ENCODE measurements at places on chromosomes 7 and 10.

- DNase-seq = no peak
Measured at GRCh38 chr7:81416659-81417058, 353.2 kb downstream of the HGF start.

DNA sequence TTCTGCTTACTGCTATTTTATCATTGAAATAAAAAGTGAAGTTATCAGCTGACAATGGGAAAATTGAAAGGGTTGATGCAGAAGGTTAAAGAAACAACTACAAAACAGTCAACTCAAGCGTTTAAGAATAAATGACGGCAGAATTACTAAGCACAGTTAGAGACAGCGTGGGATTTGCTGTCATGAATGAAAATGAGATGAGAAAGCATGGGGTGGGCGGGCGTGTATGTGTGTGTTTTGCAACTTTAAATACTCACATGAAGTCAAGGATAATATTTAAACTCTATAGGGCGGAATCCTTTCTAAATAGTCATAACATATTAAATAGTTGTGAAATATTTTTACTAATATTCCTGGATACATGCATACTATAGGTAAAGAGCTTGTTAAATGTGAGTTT lies 450.8 kb downstream of the ETV1 start:
- no peak for DNase-seq

DNA sequence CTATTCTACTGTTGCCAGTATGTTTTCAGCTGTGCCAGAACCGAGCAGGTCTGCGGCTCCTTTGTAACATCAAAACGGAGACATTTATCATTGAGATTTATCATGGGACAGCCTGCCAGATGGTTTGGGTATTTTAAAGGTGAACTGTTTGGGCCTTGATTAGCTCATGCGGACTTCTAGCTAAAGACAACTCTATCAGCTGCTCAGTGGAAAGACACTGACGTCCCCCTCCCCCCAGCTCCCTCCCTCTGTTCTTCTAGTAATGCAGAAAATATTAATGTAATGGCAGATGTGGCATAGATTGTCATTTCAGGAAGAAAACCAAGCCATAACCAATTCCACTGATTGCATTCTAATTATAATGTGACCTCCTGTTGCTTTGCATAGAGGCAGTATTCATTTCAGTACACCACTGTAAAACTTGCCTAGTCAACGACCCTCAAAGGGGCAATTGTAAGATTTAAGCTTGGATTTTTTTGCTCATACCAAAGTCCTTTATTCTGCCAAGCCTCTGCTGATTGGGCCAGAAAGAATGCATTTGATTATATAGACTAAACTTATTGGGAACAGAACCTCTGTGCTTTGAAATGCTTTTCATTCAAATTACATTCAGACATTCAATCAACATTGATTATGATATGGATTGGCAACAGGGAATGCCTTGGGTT lies 966.8 kb downstream of the LRMDA start:
- no peak for DNase-seq

GRCh38 chr10:77806511-77807157 lies 119.9 kb downstream of the DLG5 start:
- DNase-seq = no peak

DNA sequence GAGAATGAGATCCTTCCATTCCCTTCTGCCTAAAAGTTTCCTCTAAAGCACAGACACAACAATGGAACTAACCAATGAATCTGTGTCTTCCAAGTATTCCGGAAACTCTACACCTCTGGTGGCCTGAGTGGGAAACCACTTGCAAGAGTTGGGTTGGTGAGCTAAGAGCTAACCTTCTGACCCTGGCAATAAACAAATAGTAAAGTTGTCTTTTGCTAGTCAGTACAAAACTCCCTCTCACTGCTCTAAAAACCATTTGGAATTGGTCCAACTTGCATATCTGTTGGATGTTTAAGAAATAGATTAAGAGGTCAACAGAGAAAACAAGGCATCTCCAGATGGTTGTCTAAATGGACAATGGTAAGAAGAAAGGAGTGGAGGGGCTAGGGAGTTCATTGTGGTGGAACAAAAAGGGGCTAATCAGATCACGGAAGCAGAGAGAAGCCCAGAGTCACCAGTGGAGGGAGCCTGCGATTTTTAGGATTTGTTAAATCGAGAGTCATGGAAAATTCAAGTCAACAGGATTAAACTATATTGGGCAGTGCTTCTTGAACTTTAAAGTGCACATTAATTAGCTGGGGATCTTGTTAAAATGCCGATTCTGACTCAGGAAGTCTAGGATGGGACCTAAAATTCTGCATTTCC lies 192.3 kb downstream of the EVX1 start:
- DNase-seq = no peak

DNA sequence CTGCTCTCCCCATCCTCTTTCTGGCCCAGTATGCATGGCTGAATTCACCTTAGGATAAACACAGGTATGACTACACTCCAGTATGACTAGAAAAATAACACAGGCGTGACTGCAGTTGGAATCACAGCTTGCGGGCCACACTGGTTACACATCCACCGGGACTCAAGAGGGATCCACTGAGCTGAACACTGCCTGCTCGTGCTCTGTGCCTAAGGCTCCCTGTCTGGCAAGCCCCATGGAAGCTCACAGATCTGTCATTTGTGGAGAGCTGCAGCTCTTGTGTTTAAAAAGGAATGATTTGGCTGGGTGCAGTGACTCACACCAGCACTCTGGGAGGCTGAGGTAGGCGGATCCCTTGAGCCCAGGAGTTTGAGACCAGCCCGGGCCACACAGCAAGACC lies 26.8 kb downstream of the VOPP1 start:
- DNase-seq = no peak

GRCh38 chr7:40700653-40701421 lies 566.0 kb downstream of the SUGCT start:
- no peak for DNase-seq

DNA sequence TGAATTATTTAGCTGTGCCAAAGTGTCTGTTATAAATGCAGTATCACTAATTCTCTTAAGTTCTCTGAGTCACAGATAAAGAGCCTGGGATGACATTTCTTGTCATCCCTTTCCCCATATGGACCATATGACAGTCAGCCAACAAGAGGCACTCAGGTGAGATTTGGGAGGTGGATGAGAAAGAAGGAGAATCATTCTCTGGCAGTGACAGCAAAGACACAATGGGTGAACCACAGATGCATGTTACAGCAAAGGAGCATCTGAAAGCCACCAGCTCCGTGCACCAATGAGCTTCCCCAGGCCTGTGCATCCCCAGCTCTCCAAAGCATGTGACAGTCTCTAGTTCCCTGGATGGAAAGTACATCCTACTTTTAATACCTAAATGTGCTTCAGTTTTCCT lies 10.8 kb downstream of the GIMAP6 start:
- no peak for DNase-seq

DNA sequence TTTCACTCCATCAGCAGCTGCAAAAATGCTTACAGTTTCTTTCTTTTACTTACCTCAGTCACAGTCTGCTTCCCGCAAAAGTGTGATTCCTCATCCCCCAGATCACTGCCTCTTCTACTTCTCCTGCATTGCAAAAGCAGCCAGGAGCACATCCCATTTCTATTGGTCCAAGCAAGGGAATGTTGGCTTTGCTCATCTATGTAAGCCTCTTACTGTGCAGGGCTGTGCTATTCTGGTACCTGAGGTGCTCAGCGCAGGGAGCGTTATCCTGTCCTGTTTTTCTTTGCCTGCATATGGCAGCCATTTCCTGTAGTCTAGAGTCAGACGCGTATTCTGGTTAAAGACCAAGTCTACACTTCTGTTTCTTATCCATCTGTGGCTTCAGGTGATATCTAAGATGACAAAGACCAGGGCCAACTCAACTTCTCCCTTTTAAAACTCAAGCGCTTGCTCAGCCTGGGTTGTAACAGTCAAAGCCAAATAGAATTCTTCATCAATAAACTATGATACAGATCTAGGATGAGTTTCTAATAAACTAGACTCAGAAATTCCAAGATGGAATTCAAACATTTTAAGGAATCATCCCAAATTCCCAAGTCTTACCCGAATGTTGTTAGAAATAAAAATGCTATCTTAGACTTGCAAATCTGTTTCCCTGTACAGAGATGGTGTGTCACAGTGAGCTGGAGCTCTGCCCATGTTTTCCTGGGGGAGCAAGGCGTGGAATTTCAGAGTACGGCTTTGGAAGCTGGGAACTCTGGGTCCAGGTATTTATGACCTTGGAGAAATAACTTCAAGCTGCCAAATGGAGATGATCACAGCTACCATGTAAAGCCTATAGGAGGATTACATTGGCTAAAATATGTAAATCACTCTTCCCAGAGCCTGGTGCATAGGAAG lies 6.1 kb upstream of the RBM17 start:
- DNase-seq = no peak

- DNase-seq = no peak
Measured at GRCh38 chr7:71905821-71906220, 506.3 kb downstream of the CALN1 start.

DNA sequence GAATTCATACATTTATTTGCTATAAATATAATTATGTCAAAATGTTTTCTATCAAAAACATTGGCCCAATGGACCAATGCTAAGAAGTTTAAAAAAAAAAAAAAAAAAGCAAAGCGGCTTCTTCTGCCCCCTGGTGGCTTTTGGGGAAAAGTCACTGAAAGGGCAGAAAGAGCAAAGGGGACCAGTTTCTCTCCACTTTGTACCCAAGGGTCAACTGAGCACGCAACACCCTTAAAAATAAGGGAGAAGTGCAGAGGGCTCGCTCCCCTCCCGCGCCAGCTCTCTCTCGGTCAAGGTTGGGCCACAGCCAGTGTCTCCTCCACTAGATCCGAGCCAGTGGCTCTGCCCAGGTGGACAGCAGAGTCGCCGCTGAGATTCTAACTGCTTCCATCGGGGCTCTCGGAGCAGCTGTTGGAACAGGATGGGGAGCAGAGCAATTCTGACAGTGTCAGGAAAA lies 136.4 kb upstream of the FGFR2 start:
- no peak for DNase-seq

DNA sequence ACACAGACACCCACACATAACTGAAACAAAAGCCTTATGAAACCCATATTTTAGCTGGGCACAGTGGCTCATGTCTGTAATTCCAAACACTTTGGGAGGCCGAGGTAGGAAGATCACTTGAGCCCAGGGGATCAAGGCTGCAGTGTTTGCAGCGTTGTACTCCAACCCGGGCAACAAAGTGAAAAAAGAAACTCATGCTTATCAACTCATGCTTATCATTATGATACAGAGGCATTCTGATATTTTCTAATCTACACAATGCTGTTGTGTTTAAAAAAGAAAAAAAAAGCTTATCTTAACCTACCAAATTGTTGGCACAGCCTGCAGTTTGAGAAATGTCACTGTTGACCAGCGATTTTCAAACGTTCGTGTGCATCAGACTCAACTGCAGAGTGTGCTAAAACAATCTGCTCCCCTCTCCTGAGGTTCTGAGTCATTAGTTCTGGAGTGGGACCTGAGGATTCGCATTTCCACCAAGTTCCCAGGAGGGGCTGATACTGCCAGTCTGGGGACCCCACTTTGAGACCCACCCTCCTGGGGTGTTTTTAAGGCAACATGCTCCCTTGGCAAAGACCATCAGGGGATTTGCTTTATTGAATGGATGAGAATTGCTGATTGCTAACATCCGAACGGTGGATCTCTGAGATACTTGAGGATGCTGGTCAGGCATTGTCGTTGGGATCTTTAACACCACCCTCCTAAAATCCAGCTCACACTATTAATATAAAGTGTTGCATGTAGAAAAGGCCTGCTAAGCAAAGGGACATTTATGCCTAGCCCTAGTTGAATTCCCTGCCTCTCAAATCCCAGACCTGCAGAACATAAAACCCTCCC lies 16.2 kb downstream of the CHST3 start:
- no peak for DNase-seq

- DNase-seq = no peak
Measured at GRCh38 chr7:107486041-107486440, 16.2 kb downstream of the GPR22 start.

DNA sequence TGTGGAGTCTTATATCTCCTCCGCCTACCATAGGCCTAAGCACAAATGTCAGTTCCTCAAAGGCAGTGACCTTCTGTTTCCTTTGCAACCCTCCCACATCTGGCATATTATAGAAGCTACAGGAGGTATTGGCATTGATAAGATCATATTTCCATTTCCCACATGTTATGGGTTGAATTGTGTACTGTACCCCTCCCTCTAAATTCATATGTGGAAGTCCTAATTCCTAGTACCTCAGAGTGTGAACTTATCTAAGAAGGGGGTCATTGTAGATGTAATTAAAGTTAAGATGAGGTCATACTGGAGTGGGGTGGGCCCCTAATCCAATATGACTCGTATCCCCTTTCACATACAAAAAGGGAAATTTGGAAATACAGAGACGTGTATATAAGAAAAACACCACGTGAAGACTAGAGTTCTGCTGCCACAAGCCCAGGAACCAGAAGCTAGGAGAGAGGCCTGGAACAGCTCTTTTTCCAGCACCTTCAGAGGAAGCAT lies 6.1 kb upstream of the LAMB4 start:
- DNase-seq = no peak

DNA sequence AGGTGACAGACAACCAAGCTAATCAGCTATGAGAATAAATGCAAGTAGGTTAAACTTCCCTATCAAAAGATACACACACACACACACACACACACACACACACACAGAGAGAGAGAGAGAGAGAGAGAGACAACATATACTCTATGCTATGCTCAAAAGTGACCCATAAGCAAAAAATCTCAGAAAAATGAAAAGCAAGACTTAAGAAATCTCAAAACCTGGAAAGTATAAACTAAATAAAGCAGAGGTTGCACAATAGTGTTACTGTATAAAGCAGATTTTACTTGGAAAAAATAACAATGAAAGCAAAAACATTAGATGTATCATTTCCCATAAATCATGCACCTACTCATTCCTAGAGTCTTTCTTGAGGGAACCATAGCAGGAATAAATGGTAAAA lies 221.5 kb downstream of the INHBA start:
- DNase-seq = no peak

DNA sequence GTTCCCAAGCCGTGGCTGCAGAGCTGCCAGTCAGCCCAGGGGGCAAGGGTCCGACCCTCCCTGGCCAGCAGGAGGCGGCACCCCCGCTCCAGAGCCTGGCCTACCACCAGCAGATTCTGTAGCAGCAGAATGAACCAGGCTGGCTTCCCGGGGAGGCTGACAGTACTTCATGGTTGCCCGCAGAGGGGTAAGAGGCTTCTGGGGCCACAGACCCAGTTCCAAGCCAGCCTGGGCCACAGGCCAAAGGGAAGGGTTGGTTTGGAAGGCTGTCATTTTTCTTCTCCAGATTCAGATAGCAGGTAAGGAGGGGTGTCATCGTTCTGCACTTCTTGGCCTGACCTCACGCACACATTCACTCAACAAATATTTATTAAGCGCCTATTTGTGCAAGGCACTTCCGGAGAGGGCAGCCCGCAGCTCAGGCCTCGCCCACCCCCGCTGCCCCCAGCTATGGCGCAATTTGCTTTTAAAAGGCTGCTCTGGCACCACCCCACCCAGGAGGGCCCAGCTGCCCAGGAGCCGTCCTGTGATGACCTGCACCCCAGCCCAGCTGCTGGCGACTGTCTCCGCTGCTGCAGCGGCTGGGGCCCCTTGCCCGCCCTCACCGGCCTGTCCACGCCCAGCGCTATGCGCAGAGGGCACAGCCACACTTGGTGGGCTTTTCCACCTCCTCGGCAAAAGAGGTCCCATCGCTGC lies 168.5 kb downstream of the LCOR start:
- no peak for DNase-seq
